ENCODE measurements at places on chromosomes 3 and 15.

- DNase-seq: no peak
Measured at GRCh38 chr3:171113716-171114115, 87.2 kb upstream of the SLC2A2 start.

GRCh38 chr3:11035757-11036505 is 43.4 kb downstream of the SLC6A1 start:
- DNase-seq: no peak

GRCh38 chr3:169836078-169836941 is 23.6 kb upstream of the LRRC34 start:
- no peak for DNase-seq

DNA sequence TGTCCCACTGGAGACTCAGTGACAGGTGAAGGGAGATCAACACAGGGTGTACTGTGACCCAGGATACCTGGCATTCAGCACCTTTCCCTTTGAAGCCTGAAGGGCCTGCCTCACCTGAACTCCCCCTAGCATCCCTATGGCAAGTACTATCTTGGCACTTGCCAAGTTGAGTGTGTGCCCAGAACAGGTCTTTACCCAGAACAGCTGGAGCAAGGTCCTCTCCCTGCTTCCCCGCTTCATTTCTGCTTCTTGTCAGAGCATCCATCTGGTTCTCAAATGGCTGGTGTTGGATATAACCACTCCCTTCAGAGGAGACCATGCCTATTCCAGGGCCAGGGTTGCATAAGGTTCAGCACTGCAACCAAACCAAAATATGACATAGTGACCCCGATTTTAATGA is 73.0 kb downstream of the FAM43A start:
- DNase-seq: no peak

GRCh38 chr3:183214277-183214612 is 38.8 kb upstream of the B3GNT5 start:
- no peak for DNase-seq

- no peak for DNase-seq
Measured at GRCh38 chr3:194208709-194209108, 72.8 kb downstream of the HES1 start.

- peak; percentile 88 for DNase-seq
Measured at GRCh38 chr3:196528639-196529233, 13.6 kb upstream of the SMCO1 start.

DNA sequence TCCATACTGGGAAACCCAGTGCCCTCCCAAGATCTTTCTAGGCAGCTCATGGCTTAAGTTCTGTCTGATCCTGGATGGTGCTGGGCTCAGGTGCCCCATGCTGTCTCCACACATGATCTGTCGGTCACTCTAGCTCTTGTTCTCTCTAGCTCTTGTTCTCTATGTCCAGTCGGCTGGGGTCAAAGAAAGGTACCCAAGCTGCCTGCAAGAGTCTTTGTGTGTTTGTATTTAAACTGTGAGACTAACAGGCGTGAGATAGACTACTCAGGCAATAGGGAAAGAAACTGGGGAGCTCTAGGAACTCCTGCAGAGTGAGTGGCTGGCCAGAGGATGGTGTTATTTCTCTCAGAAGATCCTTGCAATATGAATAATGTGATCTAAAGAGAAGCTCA is 40.2 kb downstream of the GPR156 start:
- DNase-seq: no peak

DNA sequence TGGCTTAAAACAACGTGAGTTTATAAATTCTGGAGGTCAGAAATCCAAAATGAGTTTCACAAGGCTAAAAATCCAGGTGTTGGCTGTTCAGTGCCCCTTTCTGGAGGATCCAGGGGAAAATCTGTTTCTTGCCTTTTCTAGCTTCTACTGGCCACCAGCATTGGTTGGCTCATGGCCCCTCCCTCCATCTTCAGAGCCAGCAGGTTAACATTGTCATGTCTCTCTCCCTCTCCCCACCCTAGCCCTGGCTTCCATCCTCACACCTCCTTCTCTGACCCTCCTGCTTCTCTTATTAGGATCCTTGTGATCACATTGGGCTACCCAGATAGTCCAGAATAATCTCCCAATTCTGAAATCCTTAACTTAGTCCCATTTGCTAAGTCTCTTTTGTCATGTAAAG is 32.9 kb upstream of the MGLL start:
- DNase-seq: no peak

- no peak for DNase-seq
Measured at GRCh38 chr15:48865370-48866079, 12.4 kb upstream of the EID1 start.

GRCh38 chr15:29799859-29800258 is 22.4 kb downstream of the TJP1 start:
- no peak for DNase-seq
